Stimulated activated CD8-positive, alpha-beta memory T cell treated with anti-CD3 and anti-CD28 coated beads, Interleukin-2, amount 100 ng/mL, for 1 hour (primary cell): ENCODE measurements at places on chromosomes 4 and X.

DNA sequence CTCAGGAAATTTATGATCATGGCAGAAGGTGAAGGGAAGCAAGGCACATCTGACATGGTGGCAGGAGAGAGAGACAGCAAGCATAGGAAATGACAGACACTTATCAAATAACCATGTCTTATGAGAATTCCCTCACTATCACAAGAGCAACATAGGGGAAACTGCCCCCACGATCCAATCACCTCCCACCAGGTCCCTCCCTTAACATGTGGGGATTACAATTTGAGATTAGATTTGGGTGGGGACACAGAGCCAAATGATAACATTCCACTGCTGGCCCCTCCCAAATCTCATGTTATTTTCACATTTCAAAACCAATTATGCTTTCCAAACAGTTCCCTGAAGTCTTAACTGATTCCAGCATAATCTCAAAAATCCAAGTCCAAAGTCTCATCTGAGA lies 8.2 kb upstream of the TMA16 start:
- DNase-seq = no peak

DNA sequence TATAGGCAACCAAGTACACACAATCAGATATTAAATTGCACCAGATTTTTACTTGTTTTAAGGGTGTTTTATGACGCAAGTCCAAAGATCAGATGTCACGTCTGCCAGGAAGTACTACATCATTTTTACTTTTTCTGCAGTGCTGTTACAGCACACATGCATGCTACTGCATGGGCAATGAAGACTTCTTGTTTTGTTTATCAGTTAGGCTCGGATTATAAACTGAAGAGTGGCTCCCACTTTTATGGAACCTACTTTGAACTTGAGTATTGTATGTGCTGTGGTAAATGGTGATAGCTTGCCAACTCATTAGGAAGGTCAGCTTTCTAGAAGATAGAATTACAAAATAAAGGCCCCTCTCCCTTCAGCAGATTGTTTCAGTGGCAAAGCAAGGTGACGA lies 131.6 kb downstream of the CEP135 start:
- no peak for DNase-seq

- no peak for DNase-seq
Measured at GRCh38 chrX:46918434-46918833, 6.2 kb downstream of the JADE3 start.

- no peak for DNase-seq
Measured at GRCh38 chr4:73244945-73245601, 13.5 kb downstream of the ANKRD17 start.

DNA sequence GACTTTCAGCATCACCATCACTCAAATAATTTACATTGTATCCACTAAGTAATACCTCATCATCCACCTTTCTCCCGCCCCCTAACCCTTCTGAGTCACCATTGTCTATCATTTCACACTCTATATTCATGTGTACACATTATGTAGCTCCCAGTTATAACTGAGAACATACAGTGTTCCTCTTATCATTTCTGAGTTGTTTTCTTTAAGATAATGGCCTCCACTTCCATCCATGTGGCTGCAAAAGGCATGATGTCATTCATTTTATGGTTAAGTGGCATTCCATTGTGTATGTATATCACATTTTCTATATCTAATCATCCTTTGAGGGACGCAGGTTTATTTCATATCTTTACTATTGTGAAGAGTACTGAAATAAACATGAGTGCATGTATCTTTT lies 14.6 kb upstream of the NDST4 start:
- no peak for DNase-seq

DNA sequence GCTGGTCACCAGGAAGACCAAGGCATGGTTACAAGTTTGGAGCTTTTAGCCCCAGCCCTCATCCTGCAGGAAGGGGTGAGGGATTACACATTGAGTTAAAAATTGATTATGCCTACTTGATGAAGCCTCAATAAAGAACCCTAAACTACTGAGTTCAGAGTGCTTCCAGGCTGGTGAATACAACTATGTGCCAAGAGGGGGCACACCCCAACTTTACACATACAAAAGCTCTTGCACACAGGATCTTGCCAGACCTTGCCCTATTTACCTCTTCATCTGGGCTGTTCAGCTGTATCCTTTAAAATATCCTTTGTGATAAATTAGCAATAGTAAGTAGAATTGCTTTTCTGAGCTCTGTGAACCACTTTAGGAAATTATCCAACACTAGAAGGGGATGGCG lies 489.3 kb downstream of the INPP4B start:
- DNase-seq = no peak

DNA sequence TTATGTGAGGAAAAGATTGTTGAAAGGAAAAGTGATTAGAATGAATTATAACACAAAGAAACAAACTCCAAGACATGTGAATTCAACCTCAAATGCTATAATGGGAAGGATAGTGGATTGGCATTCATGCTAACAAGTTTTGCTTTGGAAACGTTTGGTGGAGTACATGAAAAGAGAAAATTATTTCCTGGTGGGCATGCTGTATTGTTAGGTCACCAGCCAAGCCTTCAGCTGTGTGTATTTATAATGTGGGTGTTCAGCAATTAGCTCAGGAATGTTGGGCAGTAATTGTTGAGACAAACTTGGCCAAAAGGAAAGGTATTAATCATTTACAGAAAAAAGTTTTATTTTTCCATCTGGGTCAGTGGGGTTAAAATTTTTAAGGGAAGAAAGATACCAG lies 198.9 kb upstream of the ARSJ start:
- no peak for DNase-seq

- no peak for DNase-seq
Measured at GRCh38 chr4:83851261-83852084, 315.6 kb downstream of the GPAT3 start.

GRCh38 chr4:38870098-38870808 lies 2.6 kb downstream of the FAM114A1 start:
- DNase-seq = no peak

DNA sequence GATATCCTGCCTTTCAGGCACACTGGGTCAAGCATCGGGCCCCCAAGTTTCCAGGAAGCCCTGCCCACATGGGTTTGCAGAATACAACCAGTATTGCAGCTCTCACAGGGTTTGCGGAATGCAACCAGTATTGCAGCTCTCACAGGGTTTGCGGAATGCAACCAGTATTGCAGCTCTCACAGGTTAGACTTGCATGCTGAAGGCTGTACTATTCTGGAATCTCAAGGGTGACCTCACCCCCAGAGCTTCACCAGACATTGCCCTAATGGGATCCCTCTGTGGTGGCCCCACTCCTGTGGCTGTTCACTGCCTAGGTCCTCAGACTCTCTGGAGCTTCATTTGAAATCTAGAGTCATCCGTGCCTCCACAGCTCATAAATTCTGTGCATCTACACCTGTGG lies 640.7 kb upstream of the ATOH1 start:
- no peak for DNase-seq

DNA sequence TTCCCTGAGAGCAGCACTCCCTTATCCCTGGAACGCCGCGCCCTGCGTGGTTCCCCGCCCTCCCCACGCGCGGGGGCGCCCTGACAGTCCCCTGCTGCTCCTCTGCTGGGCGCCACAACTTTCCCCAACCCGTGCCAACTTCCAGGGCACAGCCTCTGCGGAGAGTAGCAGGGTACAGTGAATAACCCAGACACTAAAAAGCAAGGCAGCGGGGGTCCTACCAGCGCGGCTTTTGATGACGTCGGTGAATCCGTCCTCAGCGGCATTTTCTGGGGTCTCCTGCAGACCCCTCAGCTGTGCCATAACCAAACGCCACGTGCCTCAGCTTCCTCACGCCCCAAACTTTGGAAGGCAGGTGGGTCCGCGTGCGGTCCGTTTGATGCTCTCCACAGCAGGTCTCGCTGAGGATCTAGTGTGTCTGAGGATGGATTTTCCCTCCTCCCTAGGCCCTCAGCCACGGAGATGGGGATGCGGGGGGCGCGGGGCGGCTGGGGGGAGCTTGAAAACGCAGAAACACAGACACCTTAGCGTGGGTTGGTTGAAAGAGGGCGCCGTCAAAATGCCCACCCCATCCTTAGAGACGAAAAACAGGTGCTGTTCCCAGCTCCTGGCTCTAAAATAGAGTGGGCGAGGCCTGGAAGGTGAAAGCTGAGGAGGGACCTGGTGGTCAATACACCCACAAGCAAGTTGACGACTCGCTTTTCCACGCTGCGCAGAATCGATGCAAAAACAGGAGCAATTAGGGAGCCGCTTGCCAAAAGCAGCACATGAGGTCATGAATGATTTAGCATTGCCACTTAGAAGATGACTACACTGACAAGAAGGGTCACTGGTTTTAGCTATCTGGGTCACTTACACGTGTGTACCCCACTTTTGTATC lies 405.6 kb downstream of the FAM47A start:
- DNase-seq = no peak

DNA sequence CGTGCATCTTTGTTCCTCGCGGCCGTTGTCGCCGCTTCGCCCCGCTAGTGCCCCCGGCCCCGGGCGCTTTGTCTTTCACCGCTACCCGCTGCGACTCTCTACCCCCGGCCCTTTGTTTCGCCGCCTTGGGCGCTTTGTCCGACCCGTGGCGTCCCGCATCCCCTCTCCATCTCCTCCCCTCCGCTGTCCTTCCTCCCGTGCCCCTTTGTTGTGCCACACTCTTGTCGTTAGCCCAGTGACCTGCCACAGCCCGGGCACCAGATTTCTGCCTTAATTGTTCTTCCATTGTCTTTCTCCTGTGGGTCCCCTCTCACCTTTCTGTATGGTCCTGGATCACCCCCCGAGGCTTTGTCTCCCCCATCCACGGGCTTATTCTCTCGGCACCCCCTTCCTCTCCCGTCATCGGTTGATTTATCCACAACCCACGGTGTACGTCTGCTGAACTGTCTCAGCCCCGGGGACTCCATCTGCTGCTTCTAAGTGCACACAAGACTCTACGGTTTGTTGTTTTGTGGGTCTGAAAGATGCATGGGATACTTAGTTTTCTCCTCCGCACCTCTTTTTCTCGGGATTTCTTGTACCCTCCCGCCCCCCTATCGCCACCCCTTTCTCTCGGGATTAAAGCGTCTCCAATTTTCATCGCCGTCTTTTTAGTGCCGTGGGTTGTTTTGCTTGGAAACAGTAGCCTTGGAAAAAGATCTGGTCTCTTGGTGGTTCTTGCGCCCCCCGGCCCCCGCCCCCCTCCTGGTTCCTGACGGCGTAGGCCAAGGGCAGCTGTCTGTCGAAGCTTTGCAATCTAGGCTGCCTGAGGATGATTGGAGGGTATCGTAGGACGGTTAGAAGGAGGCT lies 783 bp downstream of the RBPJ start:
- DNase-seq = no peak

DNA sequence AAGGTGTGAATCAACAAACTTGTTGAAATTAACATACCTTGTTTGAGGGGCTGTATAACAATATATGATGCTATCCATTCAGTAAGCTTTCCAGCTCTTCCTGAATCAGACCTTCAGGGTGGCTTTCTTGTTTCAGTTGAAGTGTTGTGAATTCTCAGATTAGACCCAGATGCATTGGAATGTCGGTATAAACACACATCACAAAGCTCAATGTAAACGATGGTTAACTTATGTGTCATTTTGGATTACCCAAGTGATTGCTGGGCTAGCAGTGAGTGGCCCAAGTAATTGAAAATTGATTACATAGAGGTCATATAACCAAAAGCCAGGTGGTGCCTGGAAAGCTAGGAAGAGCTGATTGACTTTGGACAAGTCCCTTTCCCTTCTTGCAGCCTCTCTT lies 115.0 kb downstream of the SHROOM4 start:
- DNase-seq = no peak

GRCh38 chr4:61350932-61351331 lies 150.8 kb downstream of the ADGRL3 start:
- no peak for DNase-seq

DNA sequence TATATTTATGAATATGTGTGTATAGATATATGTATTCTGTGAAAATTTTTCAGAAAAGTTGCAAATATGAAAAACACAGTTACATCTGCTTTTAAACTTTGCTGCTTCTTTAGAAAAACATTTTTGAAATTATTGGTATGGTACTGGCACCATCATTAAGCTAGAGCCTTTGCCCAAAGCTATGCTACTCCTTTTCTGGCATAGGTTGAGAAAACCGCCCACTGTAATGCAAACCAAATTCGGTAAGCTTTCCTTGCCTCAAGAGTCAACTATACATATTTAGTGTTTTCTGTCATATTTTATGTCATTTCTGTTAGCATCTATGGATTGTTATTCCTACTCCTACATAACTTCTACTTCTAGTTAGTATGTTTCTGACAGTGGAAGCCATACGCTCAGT lies 50.7 kb downstream of the ANTXR2 start:
- DNase-seq = no peak

GRCh38 chr4:57064811-57065711 lies 45.1 kb downstream of the IGFBP7 start:
- no peak for DNase-seq

GRCh38 chrX:75746891-75747639 lies 38.0 kb downstream of the MAGEE2 start:
- no peak for DNase-seq

DNA sequence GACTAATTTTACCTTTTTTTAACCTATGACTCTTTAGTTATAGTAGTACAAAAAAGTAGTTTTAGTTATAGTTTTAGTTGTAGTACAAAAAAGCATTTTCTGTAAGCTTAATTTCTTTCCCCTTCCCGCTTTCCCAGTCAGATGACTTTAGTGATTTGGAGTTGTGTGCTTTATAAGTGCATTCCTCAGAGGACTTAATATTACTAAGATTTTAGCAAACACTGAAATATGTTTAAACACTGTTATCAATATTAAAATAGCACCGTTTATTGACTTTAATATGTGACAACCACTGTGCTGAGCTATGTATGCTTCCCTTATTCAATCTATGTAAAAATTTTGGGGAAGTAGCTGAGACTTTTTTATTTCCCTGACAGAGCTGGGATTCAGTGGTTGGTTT lies 22.8 kb downstream of the GUF1 start:
- DNase-seq = no peak

DNA sequence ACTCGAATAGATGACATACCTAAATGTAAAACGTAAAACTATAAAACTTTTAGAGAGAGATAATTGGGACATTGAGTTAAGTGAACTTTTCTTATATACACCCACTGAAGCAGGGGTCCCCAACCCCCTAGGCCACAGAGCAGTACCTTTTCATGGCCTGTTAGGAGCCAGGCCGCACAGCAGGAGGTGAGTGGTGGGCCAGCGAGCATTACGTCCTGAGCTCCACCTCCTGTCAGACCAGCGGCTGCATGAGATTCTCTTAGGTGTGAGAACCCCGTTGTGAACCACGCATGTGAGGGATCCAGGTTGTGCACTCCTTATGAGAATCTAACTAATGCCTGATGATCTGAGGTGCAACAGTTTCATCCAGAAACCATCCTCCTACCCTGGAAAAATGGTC lies 114.8 kb downstream of the HMX1 start:
- DNase-seq = no peak

GRCh38 chr4:180028682-180029081 lies 2214.5 kb upstream of the TENM3 start:
- no peak for DNase-seq

- no peak for DNase-seq
Measured at GRCh38 chr4:91909963-91910362, 393.8 kb upstream of the GRID2 start.

DNA sequence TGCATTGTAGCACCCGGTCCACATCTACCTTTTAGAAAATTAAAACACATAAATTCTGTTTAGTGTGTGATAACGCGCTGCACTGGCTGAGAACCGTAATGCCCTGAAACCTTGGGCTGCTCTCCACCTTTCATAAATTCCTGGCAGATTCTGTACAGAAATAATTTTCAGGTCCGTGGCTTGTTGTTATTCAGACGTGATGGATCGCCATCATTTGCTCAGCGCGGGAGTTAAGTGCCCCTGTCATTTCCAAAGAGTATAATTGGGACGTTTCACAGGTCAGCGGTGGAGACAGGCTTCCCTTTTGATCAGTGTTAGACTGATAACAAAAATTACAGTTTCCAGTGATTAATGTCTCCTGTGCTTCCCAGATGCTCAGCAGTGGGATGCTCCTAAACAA lies 16.5 kb downstream of the UVSSA start:
- DNase-seq = no peak
